Esophagus mucosa (tissue), 1 donor: ENCODE measurements at places on chromosomes 4 and X. TPM values are rescaled to one million over a fixed set of nuclear protein-coding genes. Genes with fewer than 3 reads are reported as not detected.

DNA sequence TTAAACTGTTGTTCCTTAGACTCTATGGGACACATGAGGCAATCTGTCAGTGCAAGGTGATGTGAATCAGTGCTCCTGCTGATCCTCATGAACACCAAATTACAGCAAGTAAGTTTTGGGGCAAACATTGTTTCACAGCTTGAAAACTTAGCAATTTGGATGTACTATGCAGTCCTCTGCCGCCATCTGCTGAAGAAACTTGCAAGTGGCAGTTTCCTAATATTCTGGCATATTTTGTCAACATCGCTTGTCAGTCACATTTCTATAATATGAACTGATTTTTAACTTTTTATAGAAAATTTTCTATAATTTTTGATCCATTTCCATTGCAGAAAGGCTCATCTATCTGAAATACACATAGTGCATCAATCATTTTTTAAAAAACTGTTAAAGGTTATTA lies 56.3 kb downstream of the ZAR1 start:
- ATAC-seq = peak; percentile 36

DNA sequence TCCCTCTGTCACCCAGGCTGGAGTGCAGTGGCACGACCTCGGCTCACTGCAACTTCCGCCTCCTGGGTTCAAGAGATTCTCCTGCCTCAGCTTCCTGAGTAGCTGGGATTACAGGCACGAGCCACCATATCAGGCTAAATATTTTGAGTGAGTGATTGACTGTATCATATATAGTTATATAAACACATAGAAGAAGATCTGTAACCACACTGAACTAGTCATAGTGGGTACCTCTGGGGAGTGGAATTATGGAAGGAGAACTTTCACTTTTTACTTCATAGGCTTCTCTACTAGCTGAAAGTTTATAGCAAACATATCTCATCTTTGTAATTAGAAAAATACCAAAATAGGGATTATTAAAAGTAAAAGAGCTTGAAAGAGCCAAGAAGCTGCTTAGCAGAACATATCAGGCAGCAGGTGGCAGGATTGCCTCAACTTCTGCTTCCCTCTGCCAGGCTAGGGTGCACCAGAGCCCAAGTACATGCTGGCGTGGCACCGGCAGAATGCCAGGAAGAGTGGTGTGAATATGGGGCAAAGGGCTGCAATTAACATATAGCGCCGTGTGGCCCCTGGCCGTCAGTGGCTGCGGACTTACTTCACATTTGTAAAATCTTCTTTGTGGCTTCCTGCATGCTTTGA lies 39.5 kb upstream of the CD40LG start:
- no peak for ATAC-seq

DNA sequence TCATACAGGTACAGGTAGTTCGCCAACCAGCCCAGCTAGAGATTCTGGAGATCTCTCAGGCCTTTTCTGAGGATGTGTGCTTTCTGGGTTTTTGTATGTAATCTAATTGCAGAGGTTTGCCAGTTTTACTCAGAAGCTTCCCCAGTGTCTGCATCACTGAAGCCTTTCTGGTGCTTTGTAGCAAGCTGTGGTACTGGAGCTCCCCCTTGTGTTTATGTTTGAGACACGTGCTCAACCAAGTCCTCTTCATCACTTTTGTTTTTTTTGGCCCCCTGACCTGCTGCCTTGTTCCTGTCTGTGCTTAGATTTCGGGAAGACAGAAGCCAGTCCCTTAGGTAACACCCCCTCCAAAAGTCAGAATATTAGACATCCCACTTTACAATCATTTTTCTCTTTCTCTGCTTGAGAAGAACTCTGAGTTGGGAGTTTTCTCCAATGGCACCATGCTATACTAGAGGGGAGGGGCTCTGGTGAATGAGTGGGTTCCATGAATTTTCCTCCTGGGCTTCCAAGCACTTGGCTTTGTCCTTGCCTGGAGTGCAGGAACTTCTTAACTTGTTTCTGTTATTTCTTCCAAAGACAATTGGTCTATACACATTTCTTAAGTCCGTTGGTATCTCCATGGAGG lies 128.4 kb upstream of the TBC1D9 start:
- peak; percentile 73 for ATAC-seq

GRCh38 chrX:134891652-134892051 lies 99.1 kb upstream of the SMIM10 start:
- ATAC-seq = no peak

DNA sequence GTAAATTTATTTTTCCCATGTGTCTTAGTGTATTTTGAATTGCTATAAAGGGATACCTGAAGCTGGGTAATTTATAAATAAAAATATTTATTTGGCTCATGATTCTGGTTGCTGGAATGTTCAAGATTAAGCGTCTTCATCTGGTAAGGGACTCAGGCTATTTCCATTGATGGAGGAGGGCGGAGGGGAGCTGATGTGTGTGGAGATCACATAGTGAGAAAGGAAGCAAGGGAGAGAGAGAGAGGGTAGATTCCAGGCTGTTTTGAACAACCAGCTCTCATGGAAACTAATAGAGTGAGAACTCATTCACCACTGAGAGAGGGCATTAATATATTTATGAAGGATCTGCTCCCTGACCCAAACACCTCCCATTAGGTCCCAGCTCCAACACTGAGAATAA lies 39.6 kb upstream of the ADGRL3 start:
- no peak for ATAC-seq

GRCh38 chr4:153722036-153722435 lies 37.8 kb downstream of the RNF175 start:
- no peak for ATAC-seq

DNA sequence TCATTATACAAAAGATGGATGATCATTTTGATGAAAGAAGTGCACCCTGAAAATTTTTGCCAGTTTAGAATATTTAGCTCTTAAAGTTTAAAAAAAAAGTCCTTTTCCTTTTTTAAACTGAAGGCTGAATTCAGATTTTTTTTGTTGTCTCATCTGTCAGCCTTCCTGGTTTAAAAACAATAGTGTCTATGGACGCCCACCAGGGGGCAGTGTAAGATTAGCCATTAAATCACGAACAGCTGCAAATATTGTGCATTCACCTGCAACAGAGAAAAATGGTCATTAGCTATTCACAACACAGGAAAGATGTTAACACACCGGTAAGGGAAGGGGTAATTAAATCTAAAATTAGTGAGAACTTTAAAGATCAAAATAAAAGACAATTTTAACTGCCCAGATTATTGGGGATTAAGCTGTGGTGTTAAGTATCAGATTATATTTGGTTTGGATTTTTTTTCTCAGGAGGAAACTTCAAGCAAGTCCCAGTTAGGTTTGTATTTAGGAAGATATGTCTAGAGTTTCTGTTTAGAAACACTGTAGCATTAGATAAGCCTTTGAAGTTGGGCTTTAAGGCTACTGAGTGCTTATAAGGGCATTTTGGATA lies 4.4 kb upstream of the CXorf38 start:
- no peak for ATAC-seq

DNA sequence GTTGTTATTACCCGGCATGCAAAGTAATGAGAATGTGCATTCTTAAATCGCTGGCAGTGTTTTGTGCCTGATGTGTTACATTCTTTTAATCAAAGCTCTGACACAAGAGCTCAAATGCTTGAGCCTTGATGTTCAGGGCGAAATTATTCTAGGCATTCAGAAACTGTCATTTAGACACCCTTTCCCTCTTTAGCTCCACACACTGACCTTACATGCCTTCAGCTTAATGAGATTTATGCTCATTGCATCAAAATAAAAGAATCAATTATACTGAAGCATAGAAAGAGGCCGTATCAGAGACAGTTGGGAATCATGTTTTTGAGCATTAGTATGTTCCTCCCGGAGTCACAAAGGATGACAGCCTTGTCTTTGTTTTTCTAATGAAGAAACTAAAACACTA lies 56.7 kb downstream of the FAM114A1 start:
- ATAC-seq = no peak

DNA sequence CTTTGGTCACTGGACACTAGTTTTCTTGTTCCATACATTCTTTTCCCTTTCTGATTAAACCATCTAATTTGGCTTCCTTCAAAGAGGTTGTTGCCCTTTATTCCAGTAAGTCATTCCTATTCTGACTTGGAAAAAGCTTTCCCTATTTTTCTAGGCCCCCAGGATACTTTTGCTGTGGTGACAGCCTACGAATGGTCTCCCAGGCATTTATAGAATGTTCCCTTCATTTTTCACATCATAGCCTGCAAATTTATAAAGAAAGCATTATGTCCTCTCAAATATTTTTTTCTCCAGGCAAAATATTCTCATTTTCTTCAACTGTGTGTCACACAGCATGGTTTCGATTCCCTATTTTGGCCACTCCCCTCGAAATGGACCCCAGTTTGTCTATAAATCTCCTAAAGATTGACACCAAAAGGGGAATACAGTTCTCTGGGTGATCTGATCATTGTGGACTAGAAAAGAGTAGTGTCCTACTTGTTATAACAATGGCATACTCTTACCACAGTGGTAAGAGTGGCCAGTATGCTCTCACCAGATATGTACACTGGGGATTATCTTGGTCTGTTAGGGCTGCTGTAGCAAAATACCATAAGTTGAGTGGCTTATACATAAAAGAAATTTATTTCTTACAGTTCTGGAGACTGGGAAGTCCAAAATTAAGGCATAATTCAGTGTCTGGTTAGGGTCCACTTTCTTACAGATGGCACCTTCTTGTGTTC lies 41.5 kb upstream of the BMP2K start:
- no peak for ATAC-seq

DNA sequence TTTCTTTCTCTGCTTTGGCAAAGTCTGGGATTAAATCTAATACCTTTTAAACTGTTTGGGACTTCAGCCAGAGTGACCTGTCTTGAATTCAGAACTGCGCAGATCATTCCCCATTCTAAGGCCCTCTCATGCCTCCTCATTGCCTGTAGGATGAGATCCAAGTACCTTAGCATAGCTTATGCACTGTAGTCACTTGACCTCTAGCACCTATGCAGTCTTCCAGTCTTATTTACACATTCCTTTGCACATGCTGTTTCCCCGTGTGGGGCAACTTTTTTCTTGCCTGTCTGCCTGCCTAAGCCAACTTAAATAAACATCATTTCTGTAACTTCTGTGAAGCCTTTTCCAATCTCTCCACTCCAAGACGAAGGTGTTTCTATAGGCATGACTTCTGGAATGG lies 68.4 kb downstream of the AR start:
- peak; percentile 37 for ATAC-seq

DNA sequence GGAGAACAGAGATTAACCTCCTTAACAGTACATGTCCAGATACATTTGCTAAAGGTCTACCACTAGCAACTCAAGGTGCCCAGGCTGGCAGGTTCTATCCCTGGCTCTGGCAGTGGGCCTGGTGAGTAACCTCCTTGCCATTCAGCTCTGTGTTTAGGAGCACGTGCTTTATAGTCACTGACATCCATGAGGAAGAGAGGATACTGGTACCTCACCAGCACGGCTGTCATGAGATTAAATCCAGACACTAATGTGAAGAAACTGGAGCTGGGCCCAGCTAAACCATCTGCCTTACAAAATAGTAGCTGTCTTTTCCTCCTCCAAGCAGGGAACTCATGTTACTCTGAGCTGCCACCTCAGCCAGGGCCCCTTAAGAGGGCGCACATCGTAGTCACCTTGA lies 45.3 kb downstream of the GPRASP3 start:
- no peak for ATAC-seq

PRDM8 gene
- 0.40 TPM for total RNA-seq

TEX13C gene
- total RNA-seq = not detected

LEF1 gene
- total RNA-seq = 10.0 TPM

ARHGAP24 gene
- 6.1 TPM for total RNA-seq
